ENCODE measurements at places on chromosomes 6 and 20.

DNA sequence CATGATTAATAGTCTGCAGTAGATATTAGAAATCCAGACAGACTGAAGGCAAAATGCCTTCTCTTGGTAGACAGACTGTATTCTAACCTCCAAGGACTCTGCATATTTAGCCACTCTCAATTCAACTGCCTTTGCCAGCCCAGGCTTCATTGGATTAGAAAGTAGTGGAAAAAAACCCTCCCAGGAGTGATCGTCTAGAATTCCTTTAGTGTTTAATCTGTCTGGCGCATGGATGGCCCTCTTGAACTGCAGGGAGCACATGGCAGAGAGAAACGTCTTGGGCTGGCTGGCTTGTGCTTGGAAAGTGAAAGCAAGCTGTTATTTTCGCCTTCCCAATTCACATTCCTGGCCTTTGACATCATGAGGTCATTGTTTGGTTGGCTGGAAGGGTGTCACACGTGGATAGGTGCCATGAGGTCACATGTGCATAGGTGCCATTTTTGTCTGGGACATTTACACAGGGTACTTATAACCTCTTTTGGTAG, 30.9 kb upstream of the NEDD9 start:
- no peak for DNase-seq

GRCh38 chr6:55943329-55943728, 67.9 kb upstream of the BMP5 start:
- no peak for DNase-seq

DNA sequence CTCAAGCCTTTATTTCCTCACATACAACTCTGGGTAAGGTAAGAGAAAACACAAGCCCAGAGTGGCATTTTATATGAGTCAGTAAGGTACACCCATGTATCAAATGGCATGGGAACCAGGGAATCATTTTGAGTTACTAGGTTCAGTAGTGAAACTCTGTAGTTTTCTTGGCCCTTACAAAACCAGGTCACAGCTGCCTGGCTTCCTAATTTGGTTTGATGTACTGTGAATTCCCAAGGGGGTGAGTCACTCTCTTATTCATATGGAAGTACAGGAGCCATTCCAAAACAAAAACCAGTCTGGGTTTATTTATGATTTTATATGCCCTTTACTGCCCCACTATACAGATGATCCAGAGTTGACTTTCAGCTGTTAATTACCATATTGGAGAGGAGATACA, 70.7 kb downstream of the PDE7B start:
- DNase-seq, result no peak

GRCh38 chr6:129460221-129460620, 249.8 kb downstream of the ARHGAP18 start:
- no peak for DNase-seq

DNA sequence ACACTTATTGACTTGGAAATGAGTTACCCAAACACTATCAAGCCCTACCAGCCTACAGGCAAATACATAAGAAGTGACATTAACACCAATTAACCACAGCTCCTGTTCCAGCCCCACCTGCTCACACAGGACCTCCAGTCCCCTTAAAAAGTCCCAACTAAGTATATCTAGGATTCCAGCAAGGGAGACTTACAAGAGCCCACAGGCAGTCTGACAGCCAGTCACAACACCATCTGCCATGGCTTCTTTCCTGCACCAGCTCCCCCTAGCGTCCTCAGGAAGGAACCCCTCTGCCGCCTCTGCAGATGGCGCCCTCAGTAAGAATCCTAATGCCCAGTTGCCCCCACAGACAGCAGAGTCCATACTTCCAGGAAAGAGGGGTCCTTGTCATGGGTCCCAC, 122.1 kb downstream of the HIVEP2 start:
- DNase-seq, result no peak

GRCh38 chr6:166760288-166760687, 133.2 kb upstream of the RPS6KA2 start:
- no peak for DNase-seq

DNA sequence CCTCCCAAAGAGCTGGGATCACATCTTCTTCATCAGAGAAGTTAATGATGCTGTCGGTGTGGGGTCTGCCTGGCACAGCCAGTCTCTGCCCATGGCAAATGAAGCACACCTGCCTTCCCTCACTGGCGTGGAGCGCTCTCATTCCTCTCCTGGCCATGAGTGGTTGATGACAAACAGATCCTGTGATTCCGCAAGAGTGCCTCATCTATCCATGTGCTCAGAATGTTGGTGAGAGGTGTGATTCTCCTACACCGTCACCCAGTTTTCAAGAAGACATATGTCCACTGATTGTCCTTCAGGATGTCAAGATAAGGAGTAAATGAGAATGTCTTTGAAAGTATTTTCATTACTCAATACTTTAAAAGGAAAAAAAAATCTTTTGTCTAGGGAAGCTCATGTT, 97.5 kb upstream of the GGTLC1 start:
- no peak for DNase-seq

- peak; percentile 79 for DNase-seq
Observed at GRCh38 chr6:30684386-30685156, 1.9 kb downstream of the PPP1R18 start.

DNA sequence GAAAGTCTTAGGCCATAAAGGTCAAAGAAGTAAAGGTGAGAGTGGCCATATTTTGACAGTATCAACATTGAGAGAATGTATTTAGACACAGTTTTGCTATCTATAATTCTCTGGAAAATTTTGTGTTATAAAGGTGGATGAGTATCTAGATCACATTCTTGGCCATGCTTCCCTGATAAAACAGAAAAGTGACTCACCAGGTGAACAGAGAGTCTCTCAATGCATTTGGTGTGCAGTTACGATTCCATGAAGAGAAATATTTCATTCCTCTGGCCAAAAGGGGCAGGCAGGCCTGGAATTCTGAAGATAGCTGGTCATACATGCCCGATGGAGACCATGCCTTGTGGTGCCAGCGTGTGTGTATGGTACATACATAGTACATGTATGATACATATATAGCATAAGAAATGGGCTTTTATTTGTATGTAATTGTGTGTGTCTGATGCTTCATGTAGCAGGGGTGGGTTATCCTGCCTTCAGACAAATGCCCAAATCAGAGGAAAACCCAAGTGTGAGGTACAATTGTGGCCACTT, 164.0 kb downstream of the SOBP start:
- DNase-seq, result no peak

Measured in GDM1 (cell line).